Activated CD4-positive, alpha-beta T cell treated with anti-CD3 and anti-CD28 coated beads, Interleukin-2, Interleukin-4, amounts not matched to agents 100 ng/mL and 50 ng/mL, durations not matched to agents 16 hours and 8 hours (primary cell): ENCODE measurements at places on chromosomes 2 and 18.

- no peak for DNase-seq
These were observed 966.7 kb upstream of the NXPH2 start for GRCh38 chr2:139746901-139747300.

DNA sequence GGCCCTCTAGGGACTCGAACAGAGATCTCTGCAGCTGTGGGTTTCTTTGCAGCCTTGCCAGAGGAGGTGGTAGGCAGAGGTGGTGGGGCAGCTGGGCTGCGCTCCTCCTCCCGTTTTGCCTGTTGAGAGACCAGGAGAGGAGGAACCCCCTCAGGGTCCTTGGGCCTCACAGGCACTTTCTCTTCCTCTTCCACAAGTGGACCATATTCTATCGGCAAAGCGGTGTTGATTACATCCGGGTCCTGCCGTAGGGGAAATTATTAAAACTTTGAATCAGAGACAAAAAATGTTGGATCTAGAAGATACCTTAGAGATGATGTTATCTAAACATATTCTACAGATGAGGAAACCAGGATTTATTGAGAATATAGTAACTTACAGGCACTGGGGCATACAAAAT lies 78.5 kb downstream of the CLIP4 start:
- no peak for DNase-seq

- no peak for DNase-seq
These were observed 115.1 kb downstream of the CDH20 start for GRCh38 chr18:61448316-61448715.

DNA sequence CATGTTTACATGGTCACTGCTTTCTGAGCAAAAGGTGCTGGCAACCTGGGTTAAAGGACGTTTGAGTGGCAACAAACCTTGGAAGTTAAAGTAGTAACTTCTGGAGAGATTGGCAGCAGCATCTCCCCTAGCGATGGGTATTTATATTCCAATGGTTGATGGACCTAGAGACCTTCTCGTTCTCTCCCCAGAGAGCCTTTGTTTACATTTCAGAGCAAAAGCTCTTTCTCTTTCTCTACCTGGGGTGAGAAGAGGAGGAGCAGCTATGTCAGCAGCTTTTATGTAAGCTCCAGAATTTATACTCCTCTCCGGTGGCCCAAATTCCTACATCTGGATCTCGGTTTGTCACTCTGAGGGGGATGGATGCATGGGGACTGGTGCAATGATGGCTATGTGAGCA lies 213.7 kb upstream of the ARL4C start:
- DNase-seq, result no peak

DNA sequence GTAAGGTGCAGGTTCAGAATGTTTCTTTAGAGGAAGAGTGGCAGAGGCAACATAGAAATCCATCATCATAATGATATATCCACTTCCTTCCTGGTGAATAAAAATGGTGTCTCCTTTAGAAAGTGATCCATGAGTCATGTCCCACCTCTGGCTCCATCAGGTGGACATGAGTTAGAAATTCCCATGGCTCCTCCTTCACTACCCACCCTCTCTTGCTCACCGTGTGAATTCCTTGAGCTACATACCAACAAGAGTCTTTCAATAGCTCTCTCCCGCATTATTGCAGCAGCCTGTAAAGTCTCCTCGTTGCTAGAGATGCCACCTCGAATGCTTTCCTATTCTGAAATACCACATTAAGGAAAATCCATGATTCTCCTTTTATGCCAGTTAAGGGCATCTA lies 317.6 kb downstream of the LNPK start:
- DNase-seq, result no peak

GRCh38 chr2:26590508-26590907 lies 50.7 kb downstream of the CIB4 start:
- DNase-seq, result no peak

DNA sequence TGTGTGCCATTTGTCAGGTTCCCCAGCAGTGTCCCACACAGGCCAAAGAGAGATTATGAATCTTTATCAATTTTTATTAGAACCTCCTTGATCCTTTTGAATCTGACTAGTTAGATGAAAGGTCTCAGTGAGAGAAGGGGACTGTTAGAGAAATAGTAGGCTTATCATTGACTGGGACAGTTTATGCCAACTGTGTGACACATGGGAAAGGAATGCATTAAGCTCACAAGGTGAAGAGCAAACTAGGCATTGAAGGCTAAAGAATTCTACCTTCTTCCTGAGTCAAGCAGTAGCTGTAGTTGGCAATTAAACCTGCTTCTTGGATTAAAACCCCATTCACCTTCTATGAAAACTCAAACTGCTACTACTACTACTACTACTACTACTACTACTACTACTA lies 389.6 kb upstream of the CDH19 start:
- DNase-seq, result no peak

- DNase-seq, result no peak
These were observed 429 bp downstream of the C2orf76 start for GRCh38 chr2:119366161-119366648.

GRCh38 chr2:15825276-15825980 lies 114.9 kb upstream of the MYCN start:
- no peak for DNase-seq

DNA sequence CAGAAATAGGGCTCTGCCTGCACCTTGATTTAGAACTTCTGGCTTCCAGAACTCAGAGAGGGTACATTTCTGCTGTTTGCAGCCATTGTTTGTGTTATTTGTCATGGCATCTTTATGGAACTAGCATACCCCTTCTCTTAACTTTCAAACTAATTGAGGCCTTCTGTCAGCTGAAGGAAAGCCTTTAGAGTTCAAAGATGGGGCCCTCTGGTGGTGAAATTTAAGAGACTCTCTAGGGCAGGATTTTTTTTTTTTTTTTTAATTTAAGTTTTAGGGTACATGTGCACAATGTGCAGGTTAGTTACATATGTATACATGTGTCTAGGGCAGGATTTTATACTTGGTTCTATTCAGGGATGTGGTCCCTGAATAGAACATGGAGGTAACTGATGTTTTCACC lies 260.6 kb upstream of the LINC00305 start:
- DNase-seq, result peak; percentile 9

- peak; percentile 6 for DNase-seq
These were observed 10.7 kb downstream of the IL1RL2 start for GRCh38 chr2:102197389-102198137.

DNA sequence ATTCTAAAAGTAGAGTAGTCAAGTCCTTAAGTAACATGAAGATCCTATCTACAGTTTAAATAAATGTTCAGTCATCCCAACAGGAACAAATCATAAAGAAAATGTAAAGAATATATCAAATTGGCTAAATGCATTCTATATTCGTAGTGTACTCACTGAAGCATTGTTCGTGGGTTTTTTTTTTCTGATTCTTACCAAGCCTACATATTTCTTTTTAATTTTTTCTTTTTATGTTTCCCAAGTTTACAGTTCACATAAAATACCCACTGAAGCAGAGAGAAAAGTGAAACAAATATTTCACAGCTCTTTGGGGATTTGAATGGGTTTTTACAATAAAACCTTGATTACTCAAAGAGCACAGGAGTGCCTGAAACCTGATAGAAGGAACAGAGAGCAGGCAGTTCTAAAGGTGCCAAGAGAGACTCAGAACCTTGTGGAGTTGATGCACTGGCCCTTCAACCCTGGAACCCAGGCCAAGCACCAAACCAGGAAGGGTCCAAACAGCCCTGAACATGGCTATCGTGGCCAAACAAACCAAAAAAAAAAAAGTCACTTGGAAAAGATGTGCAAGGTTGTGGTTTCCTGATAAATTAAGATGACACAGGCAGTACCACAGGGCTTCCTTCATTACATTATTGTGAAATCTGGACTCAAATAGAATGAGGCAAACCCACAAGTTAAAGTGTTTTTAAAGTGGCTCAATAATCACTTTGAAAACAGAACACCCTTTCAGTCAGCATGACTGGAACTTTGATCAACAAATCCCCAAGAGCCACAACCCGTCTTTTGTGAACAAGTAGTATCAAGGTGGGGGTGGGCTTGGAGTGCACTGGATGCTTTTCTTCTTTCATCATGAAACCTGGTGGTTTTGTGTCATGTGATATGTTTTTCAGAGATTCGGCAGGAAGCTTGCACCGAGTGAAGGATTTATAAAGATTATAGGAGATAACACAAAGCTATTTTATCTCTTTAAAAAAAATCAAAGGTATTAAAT lies 245.0 kb upstream of the FN1 start:
- peak; percentile 44 for DNase-seq

DNA sequence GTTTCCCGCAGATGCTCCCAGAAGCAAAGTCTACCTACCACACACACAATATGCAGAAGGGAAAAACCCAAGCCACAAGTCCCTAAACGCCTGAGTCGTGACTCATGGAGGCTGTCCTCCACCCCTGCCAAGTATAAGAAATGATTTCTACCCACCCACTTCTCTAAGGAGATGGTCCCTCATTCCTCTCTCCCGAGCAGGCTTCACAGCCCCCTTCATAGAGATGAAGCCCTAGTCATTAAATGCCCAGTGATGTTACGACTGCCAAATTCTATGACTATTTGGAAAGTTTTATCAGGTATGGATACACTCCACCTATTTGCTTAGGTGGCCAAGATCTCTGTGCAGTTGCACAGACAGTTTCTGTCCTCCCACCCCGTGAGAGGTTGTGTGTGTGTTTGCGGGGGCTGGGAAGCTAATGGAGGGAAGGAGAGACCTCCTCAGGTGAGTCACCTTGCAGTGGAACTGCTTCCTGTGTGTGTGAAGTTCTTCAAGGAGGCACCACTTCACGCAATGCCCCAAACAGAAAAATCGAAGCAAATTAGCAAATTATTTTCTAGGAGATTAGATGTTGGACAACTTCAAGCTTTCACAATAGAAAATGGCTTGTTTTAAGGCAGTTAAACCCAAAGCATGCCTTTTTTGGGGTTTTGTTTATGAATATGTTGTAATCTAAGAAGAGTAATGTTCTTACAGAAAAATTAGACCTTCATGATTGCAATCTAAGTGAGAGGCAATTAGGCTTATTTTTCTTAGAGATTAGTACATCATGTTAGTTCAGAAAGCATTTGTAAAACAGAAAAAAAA lies 175.2 kb downstream of the TGIF1 start:
- DNase-seq, result peak; percentile 85

DNA sequence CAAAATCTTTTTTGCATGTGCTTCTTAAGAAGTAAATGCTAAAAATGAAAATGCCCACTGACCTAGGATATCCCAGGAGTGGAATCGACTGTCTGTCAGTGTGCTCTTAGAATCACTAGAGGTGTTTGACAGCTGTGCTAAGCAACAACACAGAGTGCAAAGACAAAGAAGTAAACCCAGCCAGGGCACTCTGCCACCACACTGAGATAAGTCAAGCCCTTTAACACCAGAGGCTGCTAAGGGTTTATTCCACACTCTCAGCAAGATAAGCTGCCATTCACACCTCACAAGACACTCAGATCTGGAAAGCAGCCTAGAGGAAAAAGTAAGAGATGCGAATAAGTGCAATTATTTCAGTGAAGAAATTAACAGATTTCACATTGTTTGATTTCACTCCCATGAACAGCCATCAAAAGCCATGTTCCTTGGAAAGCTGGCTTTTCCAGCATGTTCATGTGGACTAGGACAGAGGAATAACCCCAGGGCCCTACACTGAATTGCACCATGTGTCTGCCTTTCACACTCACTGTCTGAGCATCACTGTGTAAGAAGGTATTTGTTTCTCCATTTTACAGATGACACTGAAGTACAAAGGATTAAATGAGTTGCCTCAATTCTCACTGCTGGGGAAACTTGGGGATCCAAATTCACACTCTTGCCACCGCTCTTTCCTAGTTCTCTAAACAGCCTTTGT lies 6.0 kb upstream of the BMP10 start:
- no peak for DNase-seq

DNA sequence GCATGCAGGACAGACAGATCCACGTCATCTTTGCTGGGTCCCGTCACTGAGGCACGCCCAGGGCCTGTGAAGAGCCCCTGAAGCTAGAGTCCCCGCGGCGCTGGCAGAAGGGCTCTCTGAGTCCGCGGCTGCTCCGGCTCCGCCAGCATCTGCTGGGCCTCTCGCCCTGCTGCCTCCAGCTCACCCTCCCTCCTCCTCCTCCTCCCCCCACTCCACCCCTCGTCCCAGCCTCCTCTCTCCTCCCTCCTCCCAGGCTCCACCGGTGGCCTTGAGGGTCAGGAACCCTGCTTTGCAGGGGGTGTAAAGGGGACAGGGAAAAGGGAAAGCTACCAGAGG lies at the start of gene TNS1:
Gene TNS1 (minus strand): TSS at position 151 of the 336 bp plus-strand sequence. CDS start 123 bp downstream, at position 28.
- no peak for DNase-seq

DNA sequence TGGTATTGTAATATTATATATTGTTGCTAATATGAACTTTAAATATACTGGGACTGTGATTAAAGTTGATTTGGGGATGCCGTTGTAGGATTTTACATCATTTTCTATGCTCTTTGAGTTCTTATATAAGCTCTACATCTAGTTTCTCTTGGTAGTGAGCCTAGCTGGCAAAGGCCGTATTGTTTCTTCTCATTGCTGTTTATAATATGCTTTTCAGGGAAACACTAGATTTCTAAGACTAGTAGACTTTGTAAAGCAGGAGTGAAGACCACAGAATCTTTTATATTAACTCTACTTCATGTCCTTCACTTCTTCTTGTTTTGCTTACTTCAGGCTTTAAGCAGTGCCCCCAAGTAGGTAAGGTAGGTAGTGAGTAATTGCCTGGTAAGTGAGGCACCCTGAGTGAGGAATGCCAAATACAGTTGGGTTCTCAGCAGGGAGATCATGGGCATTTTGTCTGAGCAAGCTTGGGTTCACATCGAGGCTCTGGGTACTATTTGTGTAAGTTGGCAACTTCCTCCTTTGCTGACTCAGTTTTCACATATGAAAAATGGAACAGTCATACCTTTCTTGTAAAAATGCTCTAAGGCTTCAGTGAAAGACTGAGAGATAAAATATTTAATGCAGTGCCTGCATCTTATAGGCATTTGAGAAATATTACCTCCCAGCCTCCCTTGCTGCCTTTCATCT lies 96.4 kb downstream of the RNF144A start:
- peak; percentile 51 for DNase-seq

DNA sequence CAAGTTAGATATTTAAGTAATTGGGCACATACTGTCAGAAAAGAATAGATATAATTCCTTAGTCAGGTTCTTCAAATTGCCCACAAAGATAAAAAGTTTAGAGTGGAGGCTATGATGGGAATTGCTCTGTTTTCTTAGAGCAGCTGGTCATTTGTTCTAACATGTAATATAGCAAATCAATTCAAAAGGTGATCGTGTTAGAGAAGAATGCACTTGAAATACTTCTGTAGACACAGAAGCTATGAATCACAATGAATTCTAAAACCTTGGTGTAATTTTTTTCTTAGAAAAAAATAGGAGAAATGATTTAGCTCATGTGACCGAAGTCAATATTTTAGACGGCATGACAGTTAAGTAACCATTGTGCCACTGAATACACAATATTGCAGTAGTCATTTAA lies 918.1 kb upstream of the LRATD1 start:
- no peak for DNase-seq

GRCh38 chr2:125837128-125837527 lies 818.8 kb upstream of the GYPC start:
- DNase-seq, result no peak

GRCh38 chr2:203994735-203995134 lies 58.2 kb downstream of the ICOS start:
- DNase-seq, result peak; percentile 67

GRCh38 chr2:76270096-76270710 lies 559.5 kb upstream of the GCFC2 start:
- DNase-seq, result no peak

GRCh38 chr2:67397143-67397986 lies at the start of gene ETAA1:
Gene ETAA1, plus strand, starts transcription at chr2:67397333. Its CDS starts 116 bp downstream, at chr2:67397449.
- peak; percentile 95 for DNase-seq

- no peak for DNase-seq
These were observed 131.0 kb downstream of the ATL2 start for GRCh38 chr2:38246105-38246504.

- no peak for DNase-seq
These were observed 208.9 kb downstream of the ASB1 start for GRCh38 chr2:238635647-238636051.
